ENCODE measurements at places on chromosomes 4 and X.

GRCh38 chr4:73450398-73451004 is 14.5 kb downstream of the AFP start:
- DNase-seq: peak; percentile 92

DNA sequence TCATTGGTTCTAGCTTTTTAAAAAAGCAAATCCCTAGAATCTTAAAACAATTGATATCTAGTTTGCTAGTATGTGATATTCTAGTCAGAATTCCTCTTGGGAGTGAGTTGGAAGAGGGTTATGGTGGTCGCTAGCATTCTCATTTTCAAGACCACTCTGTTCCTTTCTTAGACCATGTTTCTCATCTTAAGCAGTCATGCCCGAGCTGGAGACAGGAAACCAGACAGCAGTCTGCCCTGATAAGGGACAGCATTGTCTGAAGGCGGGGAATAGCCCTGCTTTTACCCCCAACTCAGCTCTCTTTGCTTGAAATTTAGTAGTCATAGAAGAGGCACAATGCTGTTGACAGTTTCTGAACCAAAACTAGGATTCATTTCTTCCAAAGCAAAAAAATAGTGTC is 5.2 kb downstream of the KLF3 start:
- DNase-seq: no peak

GRCh38 chr4:106676173-106676921 is 307.8 kb upstream of the GIMD1 start:
- peak; percentile 34 for DNase-seq

GRCh38 chr4:25058796-25059195 is 28.1 kb upstream of the LGI2 start:
- DNase-seq: no peak

DNA sequence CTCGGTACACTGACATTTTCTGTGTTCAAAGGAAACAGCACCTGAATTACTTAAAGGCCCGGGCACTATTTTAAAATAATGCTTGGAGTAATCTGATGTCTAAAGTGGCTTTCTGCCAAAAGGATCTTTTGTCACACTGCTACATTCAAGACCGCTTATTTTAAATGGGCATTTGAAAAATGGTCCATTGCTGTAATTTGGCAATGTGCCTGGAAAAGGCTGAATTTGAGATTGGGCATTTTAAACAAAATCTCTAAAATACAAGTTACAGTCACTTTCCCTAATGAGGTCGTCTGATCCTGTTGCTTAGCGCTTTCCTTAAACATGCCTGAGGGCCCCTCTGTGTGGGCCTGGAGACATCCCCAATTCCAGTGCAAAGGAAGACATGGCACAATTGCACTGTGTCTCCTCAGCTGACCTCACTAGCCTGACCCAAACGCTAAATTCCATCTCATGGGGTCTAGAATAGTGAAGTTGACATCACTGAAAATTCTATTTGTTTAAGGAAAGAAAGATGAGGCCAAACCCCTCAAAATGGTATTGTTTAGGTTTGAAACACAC is 214.2 kb downstream of the GPC3 start:
- no peak for DNase-seq

GRCh38 chr4:56908206-56909085 is 746 bp downstream of the REST start:
- DNase-seq: peak; percentile 65

DNA sequence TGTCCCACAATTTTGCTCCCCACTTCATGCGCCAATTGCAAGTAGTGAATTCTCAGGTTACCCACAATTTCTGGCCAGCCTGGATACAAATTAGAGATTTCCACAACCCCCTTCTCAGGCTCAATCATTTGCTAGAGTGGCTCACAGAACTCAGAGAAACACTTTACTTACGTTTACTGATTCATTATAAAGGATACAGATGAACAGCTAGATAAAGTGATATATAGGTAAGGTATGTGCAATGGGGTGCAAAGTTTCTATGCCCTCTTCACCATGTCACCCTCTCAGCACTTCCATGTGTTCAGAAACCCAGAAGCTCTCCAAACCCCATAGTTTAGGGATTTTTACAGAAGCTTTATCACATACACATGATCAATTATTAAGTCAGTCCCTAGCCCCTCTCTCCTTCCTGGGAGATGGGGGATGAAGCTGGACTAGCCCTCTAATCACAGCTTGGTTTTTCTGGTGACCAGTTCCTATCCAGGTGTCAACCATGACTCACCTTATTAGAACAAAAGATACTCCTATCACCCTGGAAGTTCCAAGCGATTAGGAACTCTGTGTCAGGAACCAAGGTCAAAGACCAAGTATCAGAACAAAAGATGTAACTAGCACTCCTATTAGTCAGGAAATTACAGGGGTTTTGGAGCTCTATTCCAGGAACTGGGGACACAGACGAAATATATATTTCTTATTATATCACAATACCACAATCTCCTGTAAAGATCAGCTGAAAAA is 33.5 kb upstream of the PRRG1 start:
- DNase-seq: no peak

DNA sequence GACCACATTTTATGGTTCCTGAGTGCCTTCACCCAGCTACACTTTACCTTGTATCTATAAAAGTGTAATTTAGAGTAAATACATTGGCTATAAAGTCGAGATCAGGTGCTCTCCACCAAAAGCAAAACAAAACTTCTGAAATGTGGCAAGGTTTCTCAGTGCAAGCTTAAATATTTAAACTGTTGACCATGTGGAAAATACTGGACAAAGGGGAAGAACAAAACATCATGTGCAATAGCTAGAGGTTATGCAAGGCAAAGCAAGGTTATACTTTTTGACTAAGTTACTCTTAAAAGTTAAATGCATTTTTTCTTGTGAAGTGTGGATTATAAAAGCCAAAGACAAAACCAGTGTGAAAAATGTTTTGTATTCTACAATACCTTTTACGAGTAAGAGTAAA is 55.9 kb downstream of the UGT2A2 start:
- DNase-seq: no peak

- no peak for DNase-seq
Measured at GRCh38 chr4:180169966-180170365, 2073.2 kb upstream of the TENM3 start.

DNA sequence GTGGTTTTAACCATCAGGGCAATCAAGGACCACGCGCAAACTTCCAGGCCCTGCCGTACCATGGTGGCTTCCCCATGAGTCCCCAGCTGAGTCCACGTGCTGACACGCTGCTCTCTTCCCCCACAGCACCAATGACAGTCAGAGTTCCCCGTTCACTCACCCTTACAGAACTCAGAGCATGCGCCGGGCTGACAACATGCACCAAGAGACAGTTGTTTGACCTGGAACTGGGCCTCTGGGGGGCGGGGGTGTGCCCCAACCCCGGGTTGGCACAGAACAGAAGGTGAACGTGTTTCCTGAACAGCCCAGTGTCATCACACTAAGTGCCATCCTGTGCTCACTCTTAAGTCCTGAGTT is 29.4 kb downstream of the IRF2 start:
- no peak for DNase-seq

- no peak for DNase-seq
Measured at GRCh38 chrX:136272325-136272724, 21.1 kb upstream of the MAP7D3 start.

DNA sequence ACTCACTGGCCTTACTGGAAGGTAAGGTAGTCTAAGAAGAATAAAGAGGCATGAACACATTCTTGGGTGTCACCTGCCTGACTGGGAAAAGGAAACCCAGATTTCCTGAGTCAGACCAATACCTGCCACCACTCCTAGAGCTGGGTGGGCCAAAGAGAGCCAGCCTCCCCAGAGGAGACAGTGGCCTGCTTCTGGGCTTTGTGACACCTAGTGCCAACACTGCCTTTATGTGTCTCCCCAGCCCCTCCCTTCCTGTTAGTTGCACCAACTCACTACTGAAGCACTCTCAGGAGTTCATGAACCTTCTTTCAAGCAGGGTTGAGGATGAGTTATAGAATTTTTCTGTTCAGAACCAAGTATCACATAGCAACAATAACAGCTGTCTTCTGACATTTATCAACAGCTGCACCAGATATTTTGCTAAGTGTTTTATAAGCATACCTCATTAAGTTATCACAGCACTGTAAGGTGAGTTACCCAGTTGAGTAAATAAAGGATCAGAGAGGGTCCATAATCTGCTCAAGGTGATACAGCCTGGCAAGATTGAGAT is 77.6 kb upstream of the ETNPPL start:
- no peak for DNase-seq

DNA sequence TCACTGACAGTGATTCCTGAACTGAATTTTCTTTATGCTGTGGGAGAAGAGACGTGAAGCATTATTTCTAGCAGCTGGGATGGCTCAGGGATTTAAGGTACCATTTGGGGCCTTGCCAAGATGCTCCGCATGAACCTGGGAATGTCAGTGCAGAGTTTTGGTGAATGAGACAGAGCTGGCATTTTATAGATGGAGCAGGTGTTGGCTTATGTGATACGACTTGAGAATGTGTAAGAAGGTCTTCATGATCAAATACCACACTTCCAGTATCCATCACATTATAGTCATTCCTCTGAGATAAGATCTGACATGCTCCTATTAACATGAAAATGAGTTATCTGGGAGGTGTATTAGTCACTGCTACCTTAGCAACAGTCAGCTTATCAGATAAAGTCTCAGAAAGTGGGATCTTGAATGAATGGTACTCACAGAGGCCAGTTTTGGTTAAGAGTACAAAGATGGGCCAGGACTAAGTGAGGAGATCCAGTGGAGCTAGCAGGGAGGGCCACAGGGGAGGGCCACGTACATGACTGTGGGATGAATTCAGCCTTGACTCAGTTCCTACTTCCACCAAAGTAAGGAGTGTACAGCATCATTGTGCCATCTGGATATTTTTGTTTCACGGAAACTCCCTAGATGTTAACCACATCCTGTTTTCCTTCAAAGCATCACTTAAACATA is 116.7 kb downstream of the SPCS3 start:
- DNase-seq: peak; percentile 89

- DNase-seq: no peak
Measured at GRCh38 chr4:172844556-172844955, 324.1 kb upstream of the GALNT7 start.

- peak; percentile 50 for DNase-seq
Measured at GRCh38 chrX:103073467-103073866, 9.5 kb upstream of the BEX1 start.

- DNase-seq: no peak
Measured at GRCh38 chrX:101241531-101241930, 21.9 kb downstream of the DRP2 start.

DNA sequence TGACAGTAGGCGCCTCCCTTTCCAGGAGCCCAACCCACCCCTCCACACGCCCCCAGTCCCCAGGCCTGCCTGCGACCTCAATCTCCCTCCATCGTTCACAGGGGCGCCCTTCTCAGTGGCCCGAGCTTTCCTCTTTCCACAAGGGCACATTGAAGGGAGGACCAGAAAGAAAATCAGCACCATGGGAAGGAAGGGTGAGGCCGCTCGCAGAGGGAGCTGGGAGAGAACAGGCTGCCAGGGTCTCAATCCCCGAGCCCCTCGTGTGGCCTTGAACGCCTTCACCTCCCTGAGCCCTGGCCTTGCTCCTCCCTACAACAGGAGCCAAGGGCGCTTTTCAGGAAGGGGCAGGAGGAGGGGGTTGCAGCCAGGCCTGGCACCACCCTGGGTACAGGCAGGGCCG is 66.5 kb downstream of the WFS1 start:
- DNase-seq: no peak

DNA sequence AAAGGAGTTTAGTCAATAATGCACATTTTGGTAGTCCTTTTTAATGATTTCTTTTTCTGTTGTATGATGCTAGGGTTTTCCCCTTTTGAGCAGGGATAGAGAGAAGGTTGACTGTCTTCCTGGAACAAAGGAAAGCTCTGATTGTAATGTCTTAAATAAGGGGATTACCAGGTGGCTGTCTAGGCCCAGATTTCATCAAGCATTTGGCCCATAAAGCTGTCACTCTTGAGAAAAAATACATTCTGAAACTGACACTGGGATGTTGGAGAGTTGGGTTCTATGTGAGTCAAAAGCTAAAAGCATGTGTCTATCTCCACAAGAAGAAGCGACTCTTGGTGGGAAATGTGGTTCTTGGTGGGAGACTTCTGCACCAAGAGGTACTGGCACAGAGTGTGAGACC is 26.4 kb downstream of the KIAA1210 start:
- no peak for DNase-seq

DNA sequence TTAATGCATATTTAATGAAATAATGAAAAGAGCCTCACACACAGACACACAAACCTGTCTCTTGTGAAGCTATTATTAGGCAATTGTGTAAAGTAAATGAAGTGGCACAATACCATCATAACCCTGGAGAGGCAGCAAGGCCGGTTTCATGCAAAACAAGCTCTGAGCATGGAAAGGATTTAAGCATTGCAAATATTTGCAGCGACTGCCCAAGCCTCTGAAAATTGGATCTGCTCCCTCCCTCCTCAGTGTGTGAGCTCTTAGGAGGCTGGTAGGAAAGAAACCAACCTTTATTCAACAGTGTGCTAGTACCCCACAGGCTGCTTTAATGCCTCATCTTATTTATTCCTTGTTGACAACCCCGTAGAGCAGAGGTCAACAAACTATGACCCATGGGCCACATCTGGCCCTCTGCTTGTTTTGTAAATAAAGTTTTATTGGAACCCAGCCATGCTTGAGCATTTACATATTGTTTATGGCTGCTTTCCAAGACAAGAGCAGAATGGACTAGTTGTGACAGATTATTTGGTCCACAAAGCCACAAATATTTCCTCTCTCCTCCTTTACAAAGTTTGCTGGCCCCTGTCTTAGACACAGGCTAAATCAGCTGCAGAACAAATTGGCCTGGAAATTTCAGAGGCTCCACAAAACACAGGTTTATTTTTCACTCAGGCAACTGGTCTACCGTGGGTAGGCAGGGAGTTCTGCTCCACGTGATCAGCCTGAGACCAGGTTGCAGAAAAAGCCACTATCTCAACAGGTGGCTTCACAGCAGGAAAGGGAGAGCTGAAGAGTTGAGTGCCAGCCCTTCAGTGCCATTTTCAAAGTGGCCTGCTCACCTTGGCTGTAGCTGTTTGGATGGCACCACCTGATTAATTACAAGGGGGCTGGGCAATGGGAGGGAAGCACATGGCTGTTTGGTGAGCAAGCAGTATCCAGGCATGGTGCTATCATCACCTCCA is 16.8 kb downstream of the RS1 start:
- DNase-seq: no peak

DNA sequence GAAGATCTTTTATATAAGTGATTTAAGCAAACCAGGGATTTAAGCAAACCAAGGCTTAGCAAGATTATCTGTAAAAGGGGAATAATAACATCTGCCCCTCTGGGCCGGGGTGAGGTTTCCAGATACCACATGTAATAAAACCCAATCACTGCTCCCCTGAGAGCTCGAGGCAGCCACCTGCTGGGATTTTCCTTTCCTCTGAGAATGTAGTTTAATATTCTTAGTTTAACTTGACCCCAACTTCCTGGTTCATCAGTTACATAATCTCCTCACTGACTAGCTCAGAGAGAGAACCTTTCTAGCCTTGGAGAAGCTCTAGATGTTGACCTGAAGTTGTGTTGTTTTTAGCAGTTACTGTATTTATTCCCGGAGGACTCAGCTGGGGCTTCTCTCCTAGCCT is 322.4 kb downstream of the ARHGAP10 start:
- no peak for DNase-seq

DNA sequence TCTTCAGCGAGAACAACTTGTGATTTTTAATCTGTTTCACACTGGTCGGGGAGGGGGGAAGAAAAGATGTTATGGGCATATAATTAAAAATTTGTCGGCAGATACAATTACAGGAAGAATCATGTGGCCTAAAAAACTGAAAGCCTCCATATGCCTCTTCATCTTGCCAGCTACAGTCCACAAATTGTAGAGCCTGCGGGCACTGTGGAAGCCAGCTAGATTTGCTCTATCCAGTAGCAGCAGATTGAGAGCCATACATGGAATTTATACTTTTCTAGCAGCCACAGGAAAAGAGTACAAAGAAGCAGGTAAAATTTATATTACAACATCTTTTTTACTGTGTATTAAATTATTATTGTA is 147.3 kb downstream of the TBL1X start:
- DNase-seq: no peak

All from EL (cell line).